Stimulated activated CD8-positive, alpha-beta memory T cell treated with anti-CD3 and anti-CD28 coated beads, Interleukin-7, amount 100 ng/mL, for 1 hour (primary cell): ENCODE measurements at places on chromosomes 1 and 21.

DNA sequence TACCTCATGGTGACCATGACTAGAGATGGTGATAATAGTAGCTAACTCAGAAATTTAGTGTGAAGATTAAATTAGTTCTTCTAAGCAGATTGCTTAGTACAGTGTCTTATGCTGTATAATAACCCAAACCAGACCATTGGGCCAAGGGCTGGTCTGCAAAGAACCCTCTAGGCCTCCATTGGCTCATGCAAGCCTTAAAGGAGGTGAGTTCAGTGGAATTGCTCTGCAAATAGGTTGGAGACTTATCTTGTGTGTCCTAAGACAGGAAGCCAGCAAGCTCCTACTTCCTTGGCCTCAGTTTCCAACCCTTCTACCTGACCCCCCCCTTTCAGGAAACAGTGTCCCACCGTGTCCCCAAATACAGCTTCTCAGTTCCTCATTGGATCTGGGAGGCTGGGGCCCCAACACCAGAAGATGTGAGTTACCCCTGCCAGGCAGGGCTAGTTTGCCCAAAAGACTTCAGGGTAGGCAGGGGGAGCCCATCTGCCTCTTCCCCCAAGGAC, 1.9 kb upstream of the MEF2D start:
- DNase-seq: no peak

GRCh38 chr21:45295576-45296365, 8.1 kb upstream of the POFUT2 start:
- DNase-seq: no peak

DNA sequence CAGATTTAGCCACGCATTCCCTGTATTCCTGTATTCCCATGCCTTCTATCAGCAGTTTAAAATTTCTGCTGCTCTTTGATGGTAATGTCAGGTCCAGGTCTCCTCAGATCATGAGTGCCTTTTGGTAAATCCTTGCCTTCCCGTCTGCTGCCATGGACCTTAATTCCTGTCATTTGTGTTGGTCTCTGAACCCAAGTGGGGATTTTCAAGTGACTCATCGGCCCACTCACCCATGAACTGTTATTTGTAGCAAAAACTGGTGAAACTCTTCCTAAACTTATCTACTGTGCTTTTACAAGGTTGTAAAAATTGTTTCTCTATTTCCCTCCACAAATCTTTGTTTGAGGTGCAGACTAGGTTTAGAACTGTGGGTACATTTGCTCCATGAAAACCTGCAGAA, 47.4 kb downstream of the ACTN2 start:
- no peak for DNase-seq

GRCh38 chr1:185486346-185486745, 169.3 kb upstream of the IVNS1ABP start:
- no peak for DNase-seq

DNA sequence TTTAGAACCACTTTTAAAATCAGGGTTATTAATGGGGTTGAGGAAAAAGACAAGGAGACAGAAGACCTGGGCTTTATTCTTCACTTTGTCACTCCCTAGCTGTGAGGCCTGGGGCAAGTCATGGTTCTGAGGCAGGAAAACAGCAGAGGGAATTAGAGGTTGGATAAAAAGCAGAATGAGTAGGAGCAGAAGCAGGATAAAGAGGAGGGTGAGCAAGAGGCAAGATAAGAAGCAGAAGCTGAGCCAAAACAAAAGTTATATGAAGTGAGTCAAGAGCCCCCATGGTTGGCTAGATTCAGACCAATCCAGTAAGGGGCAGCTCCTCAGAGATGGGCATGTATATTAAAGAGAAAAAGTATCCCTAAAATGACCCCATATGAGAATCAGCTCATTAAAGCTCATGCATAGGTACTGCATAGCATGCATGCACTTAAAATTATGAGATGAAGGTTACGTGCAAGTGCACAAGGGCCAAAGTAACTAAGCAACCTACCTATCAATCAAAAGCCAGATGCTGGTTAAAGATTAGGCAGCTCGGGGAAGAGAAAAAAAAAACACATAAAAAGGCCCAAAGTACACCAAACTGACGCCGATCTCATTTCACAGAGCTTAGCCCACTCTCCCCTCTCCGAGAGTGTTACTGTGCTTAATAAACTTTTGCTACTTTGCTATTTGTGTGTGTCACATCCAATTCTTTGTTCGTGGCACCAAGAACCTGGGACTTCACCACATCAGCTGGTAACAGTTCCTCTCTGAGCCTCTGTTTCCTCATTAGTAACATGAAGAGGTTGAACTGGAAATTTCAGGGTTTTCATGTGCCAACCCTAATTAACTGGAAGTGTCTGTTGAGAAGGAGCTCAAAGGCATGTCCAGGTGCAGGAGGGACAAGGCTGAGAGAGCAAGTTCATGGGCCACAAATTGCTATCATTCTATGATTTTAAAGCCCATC, 2.2 kb downstream of the AVPR1B start:
- DNase-seq: no peak

- DNase-seq: no peak
Measured at GRCh38 chr1:109765896-109766615, 2.3 kb upstream of the EPS8L3 start.

GRCh38 chr1:57882934-57883641, 459.2 kb upstream of the DAB1 start:
- DNase-seq: no peak

- no peak for DNase-seq
Measured at GRCh38 chr21:36859744-36860501, 106.5 kb downstream of the HLCS start.

DNA sequence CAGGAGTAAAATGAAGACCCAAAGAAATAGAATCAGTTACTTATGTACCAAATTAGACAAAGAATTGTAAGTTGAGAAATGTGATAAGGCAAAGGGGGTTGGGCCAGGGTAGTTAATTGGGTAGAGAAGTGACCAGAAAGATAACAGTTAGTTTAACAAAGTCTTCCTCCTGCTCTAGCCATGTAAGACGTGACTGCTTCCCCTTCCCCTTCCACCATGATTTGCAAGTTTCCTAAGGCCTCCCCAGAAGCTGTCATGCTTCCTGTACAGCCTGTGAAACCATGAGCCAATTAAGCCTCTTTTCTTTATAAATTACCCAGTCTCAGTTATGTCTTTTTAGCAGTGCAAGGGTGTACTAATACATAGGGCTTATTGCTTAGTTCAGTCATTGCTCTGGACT, 142.0 kb upstream of the PDE4B start:
- no peak for DNase-seq

- no peak for DNase-seq
Measured at GRCh38 chr1:45820173-45820572, 16.8 kb downstream of the MAST2 start.
